Occipital lobe (tissue), 3 donors: ENCODE measurements at places on chromosomes 6 and 20. TPM values are rescaled to one million over a fixed set of nuclear protein-coding genes. Genes with fewer than 3 reads are reported as not detected.

GRCh38 chr20:59013959-59014608 lies 5.1 kb upstream of the TUBB1 start:
- no peak for DNase-seq

DNA sequence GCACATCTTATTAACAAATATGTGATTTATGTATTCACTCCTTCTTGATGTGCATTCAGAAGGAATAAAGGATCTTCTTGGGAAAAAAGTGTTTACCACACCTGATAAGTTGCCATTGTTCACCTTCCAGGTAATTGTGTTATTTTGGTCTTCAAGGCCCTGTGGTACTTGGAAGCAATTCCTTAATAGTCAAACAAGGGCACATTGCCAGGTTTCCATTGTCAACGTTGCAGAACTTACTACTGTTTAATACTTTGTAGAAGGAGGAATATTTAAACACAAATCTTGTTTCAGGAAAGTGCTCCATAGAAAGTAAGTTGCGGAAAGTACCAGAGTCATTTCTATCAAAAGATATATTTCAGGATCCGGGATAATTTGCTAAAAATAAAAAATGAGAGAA lies 129.5 kb upstream of the SGK1 start:
- no peak for DNase-seq

DNA sequence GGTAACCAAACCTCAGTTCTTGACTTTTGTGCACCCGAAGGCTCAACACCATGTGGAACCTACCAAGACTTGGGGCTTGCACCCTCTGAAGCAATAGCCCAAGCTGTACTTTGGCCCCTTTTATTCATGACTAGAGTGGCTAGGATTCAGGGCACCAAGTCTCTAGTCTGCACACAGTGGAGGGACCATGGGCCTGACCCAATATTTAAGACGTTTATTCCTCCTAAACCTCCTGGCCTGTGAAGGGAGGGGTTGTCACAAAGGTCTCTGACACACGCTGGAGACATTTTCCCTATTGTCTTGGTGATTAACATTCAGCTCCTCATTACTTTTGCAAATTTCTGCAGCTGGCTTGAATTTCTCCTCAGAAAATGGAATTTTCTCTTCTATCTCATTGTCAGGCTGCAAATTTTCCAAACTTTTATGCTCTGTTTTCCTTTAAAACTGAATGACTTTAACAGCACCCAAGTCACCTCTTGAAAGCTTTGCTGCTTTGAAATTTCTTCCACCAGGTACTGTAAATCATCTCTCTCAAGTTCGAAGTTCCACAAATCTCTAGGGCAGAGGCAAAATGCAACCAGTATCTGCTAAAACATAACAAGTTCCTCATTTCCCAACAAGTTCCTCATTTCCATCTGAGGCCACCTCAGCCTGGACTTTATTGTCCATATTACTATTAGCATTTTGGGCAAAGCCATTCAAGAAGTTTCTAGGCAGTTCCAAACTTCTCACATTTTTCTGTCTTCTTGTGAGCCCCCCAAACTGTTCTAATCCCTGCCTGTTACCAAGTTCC lies 481.4 kb upstream of the BTBD3 start:
- no peak for DNase-seq

Gene PLN
- total RNA-seq, result 0.47 TPM

GRCh38 chr6:16168858-16169257 lies 40.0 kb downstream of the MYLIP start:
- DNase-seq, result no peak

- DNase-seq, result no peak
These were observed 13.6 kb downstream of the CDC5L start for GRCh38 chr6:44401138-44401537.

DNA sequence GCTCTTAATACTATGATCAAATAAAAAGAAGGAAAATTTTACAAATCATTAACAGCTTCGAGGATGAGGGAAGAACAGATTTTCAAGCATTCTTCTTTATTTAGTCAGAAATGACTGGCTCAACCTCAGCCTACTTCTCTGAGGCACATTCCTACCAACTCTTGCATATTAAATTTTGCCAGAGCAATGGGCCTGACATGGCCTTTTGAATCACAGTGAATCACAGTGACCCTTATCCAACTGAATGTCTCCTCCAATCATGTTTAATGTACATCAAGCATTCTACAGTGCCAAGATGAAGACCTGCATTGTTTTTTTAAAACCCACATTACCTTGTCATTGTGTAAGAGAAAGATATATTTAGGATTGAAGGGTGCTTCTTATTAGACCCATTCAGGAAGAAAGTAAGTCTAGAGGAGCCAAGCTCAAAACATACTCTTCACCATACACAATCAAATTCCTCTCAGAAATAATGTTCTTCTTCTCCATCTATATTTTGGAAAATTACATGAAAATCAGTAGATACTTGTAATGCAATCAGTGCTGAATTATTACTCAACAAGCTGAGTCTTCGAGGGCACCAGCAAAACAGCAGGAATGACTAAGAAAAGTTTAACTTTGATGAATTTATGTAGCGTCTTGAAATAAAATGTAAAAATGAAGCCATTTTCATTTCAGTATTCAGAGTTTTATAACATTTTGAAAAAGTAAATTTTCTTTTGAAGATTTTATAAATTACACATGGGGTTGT lies 44.1 kb upstream of the MOXD1 start:
- no peak for DNase-seq

DNA sequence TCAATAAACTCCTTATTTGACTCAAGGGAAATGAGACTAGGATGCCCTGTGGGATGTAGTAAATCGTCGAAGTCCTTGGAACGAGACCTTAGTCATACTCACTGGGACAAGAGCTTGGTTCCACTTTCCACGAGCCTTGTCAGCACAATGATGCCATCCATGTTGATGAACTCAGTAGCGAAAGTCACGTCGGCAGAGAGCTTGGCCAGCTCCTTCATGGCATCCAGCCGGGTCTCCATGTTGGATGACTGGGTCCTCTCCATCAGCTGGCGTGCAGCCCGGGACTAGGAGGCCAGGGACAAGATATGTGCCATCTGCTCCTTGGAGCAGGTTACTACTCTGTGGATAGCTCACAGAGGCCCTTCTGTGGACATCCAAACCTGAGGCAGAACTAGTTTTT lies 17.5 kb downstream of the ELMO2 start:
- no peak for DNase-seq

Gene PRDM13
- not detected for total RNA-seq

GRCh38 chr20:57811374-57812020 lies 101.7 kb upstream of the PMEPA1 start:
- DNase-seq, result no peak

Gene BMP7
- 8.7 TPM for total RNA-seq

DNA sequence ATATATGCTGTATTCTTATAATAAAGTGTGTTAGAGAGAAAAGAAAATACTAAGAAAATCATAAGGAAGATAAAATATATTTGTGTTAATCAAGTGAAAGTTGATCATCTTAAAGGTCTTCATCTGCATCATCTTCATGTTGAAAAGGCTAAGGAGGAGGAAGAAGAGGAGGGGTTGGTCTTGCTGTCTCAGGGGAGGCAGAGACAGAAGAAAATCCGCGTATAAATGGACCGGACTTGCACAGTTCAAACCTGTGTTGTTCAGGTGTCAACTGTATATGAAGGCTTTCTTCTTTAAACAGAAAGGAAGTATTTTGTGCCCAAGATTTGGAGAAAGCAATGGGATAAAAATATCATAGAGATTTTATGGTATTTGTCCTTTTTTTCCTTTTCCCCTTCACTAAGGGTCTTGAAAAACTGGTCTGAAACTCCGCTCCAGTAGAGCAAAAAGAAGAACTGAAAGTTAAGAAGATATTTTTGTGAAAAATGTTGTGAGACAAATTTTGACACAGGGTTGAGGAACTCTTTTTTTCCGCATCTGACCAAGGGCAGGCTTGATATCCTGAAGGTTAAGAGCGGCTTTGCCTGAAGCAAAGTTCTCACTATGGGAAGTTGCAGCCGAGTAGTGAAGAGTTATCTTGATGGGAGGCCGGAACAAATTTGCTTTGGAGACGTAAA lies 350.7 kb downstream of the LAMA2 start:
- DNase-seq, result no peak

Gene LGSN
- 0.47 TPM for total RNA-seq

Gene PLEKHG1
- total RNA-seq, result 7.3 TPM

GRCh38 chr6:40900791-40901190 lies 138.2 kb downstream of the UNC5CL start:
- peak; percentile 72 for DNase-seq

GRCh38 chr6:139577763-139578604 lies 203.5 kb upstream of the CITED2 start:
- no peak for DNase-seq

DNA sequence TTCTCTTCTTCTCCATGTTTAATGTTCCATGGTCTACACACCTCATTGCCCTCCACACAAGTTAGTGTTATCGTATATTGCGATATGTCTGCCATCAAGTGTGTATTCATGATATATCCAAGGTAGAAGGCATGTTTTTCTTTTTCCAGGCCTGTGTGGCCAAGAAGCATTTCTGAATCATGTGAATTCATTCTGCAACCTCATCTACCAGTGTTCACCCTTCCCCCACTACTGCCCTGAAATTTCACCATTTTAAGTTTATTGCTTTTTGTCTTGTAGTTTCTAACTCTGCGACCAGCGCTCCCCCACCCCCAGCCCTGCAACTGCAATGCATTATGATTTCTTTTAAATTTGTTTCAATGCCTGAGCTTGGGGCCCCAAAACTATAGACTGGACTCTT lies 618.0 kb upstream of the FLRT3 start:
- no peak for DNase-seq

DNA sequence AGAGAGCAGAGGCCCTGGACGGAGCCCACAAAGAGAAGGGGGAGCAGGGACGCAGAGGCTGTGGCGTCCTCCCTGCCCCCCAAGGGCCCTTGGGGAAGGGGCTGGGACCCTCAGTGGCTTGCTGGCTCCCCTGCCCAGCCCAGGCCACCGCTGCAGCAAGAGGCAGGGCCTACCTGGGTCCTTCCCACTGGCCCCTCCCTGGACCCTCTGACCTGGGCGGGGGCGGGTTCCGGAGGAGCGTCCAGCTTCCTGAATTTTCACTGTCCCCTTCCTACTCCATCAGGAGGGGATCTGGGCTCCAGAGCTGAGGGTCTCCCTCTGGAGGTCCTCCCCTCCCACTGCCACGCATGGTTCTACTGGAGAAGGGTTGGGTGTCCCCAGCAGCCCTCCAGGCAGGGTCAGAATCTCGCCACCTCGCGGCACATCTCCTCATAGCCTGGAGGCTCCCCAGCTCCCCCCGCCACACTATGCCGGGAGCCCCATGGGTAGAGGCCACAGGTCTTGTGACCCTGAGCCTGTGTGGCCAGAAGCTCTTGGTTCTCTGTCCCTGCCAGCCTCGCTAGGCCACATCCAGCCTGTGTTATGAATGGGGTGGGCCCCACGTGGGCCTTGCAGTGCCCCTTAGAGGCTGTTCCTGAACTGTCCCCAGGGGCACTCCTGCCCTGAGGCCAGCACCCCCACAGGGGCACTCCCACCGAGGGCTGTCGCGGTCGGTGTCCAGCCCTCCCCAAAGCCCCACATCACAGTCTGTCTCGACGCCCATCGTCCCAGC lies 1.0 kb upstream of the SOX18 start:
- no peak for DNase-seq

DNA sequence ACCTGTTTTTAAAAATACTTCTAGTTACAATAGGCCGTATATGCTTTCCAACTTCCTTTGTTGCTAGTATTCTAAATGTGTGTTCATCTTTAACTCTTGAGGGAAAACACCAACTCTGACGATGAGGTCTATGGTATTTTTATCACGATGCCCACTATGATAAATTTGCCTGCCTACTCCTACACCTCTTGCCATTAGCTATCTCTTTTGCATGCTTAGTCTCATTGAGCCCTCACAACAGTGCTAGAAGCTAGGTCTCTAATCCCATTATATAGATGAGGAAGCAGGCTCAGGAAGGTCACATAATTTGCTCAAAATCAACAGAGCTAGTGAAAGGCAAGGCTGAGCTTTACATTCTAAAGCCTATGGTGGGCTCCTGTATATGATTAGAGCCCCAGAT lies 13.2 kb downstream of the AAR2 start:
- DNase-seq, result no peak

DNA sequence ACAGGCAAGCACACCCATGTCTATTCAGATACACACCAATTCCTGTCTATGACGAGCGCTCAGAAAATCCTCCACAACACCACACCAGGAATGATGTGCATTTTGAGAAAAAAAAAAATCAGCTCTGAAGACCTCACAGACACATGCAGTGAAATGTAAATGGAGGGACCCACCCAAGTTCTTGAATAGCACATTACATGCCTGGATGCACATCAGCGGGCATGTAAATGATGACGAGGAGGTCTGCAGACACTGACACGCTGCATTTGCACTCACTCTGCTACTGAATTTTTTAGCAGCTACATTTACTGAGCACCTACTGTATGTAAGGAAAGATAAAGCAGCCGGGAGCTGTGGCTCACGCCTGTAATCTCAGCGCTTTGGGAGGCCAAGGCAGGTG lies 14.7 kb downstream of the NRSN2 start:
- no peak for DNase-seq

Gene NKAPL
- total RNA-seq, result 4.1 TPM

DNA sequence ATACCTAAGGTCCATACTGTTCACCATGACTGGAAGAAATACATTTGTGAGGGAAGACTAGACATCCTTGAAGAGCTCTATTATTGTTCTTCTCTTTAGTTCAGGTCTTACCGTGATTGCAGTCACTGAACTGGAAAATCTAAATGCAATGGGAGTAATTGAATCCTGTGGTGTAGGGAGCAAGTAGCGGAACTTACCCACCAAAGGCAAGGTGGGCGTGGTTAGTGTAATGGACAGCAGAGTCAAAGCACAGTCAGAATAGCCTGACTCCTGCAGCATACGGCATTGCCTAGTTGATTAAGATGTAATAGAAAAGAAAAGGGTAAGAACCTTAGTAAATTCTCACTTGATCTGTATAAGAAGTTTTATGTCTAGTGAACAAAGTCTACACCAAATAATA lies 679.7 kb upstream of the EPHA7 start:
- no peak for DNase-seq
